ENCODE measurements at places on chromosomes 1 and 21.

- DNase-seq: no peak
These were observed 354.6 kb downstream of the SEC16B start for GRCh38 chr1:177615251-177615650.

- DNase-seq: no peak
These were observed 310.5 kb downstream of the PTGER3 start for GRCh38 chr1:70737125-70737524.

- peak; percentile 54 for DNase-seq
These were observed 21.6 kb downstream of the METTL13 start for GRCh38 chr1:171803045-171803444.

DNA sequence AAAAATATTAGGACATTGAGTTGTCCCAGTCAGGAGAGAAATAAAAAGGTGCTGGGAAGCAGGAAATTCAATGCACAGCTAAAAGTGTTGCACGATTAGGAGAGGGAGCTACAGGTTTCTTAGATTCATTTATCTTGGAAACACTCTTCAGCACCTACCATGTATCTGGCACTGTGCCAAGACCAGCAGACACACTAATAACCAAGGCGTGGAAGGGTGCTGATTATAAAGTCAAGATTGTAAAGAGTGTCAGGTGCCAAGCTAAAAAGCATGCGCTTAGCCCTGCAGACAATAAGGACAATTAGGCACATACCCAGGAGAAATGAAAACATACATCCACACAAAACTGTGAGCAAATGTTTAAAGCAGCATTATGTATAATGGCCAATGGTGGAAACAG lies 129.9 kb downstream of the DSCAM start:
- DNase-seq: no peak

- no peak for DNase-seq
These were observed 14.2 kb downstream of the VPS13D start for GRCh38 chr1:12244078-12244477.

- DNase-seq: peak; percentile 83
These were observed at the start of gene SPAG17 for GRCh38 chr1:118185084-118185832. SPAG17 (minus strand) TSS chr1:118185228; CDS start chr1:118185157, 71 bp downstream.

GRCh38 chr1:23099171-23099536 lies 69.5 kb downstream of the LUZP1 start:
- DNase-seq: no peak

DNA sequence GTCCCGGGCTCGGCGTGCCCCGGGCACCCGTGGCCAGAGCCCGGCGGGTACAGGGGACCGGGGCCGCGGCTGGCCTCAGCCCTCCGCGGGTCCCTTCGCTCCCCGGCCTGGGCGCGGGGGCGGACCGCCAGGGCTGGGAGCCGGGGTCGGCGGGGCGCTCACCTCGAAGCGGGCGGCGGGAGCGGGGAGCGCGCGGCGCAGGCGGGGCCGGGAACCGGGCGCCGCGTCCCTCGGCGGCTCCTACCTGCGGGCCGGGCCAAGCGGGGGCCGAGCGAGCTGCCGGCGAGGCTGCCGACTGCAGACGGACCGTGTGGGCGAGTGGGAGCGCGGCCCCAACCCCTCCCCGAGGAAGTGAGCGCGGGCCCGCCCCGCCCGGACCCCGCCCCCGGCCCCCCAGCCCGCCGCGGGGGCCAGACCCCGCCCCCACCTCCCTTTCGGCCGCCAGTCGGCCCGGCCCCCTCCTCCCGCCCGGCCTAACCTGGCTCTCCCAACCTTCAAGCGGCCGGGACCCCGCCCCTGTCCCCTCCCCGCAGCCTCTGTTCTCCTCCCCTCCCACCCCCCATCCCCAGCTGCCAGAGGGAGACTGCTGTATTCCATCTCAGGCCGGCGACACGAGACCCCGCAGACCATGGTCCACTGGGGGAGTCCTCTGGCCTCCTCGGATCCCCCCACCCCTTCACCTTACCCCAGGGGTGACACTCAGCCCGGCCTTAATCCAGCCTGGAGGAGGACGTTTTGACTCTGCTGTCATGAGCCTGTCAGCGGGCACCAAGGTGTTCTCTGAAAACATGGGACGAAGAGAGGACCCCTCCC lies at the start of gene FHL3:
FHL3 (minus strand) TSS at position 320 of the 813 bp plus-strand sequence. CDS start 6,102 bp downstream, outside the sequence.
- peak; percentile 72 for DNase-seq

- no peak for DNase-seq
These were observed 60.6 kb downstream of the AK4 start for GRCh38 chr1:65208563-65208973.

DNA sequence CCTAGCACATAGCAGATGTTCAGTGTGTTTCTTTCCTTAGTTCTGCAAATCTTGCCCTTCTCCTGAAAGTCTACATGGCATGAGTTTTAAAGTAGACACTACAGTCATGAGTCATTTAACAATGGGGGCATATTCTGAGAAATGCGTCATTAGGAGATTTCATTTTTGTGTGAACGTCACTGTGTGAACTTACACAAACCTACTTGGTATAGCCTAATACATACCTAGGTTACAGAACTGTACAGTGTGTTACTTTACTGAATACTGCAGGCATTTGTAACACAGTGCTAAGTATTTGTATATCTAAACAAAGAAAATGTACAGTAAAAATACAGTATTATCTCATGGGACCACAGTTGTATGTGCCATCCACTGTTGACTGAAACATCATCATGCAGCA lies 10.0 kb downstream of the TTF2 start:
- DNase-seq: peak; percentile 75

- no peak for DNase-seq
These were observed 28.6 kb downstream of the LGR6 start for GRCh38 chr1:202221911-202222909.

DNA sequence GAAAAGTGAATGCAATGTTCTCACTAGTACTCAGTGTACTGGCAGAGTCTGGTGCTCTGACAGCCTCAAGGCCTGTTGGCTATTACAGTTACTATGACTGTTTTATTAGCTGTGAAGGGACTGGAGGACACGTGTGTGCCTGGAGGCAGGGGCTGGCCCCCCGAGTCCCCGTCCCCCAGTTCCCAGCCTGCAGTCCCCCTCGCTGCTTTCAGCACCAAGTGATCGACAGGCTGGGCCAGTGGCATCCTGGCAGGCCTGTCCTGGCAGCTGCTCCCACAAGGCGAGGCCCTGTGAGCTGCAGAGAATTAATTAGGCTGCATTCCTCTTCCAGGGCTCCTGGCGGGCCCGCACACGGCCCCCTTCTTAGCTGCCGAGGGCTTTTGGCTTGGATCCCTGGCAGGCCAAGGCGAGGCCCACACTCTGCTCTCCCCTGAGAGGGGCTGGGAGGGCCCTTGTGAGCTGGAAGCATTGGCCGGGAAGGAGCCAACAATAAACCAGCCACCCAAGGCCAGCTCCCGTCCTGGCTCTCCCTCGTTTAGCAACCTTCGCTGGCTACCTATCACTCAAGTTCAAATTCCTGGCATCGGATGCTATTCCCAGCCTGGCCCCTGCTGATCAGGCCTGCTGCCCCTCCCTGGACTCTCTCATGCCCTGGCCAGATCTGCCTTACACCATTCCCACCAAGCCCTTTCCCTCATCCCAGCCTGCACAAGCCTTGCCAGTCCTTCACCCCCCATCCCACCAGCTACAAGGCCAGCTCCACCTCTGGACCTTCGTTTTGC lies 9.8 kb downstream of the EDN2 start:
- DNase-seq: peak; percentile 43

- no peak for DNase-seq
These were observed 6.1 kb downstream of the NUP210L start for GRCh38 chr1:154148807-154149206.

DNA sequence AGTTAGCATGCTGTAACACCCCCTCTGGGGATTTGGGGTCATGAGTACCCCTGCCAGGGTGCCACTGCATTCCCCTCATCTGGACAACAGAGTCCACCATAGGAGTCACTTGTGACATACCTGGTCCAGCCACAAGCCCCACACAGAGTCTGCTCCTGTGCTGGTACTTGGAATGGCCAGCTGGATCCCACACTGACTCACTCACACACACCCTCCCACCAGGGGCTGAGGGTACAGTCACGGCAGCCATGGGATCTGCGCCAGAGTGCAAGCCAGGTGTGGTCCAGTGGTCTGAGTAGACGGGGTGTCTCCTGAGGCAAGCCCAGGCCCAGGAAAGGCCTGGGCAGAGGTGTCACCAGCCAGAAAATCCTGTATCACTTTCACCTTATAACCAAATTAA lies 67.7 kb downstream of the MRPL39 start:
- no peak for DNase-seq

DNA sequence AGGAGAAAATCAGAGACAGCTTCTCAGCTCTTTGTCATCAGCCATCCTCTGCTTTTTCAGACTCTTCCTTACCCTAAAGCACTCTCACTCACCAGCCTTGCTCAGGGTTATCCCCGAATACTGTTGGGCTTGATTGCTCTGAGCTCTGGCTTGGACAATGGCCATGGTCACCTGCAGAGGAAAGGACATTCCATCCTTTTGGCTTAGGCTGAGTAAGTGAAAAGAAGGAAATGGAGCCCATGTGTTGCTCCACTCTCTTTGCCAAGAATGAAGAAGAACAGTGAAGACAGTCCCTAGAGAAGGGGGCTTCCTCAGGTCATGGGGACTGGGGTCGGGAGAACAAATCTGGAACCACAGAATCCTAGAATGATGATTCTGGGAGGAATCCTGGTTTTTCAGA lies 2.3 kb downstream of the MTMR11 start:
- no peak for DNase-seq

- DNase-seq: peak; percentile 86
These were observed 47.6 kb upstream of the RAP1A start for GRCh38 chr1:111571987-111572386.

DNA sequence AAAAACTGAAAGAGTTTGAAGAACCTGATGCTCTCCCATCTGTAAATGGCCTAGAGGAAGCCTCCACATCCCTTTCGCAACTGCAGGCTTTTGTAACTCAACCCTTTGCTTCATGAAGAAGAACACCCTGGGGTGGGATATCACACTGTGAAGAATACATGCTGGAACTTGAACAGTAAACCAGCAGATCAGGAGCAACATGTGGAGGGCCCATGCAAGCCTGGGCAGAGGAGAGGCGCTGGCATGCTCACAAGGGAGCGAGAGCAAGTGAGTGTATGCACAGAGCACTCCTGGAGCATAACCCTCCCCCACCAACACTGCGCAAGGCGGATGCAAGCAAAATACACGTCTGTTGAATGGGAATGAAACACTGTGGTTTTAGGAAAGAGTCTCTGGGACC lies 24.6 kb upstream of the SPAG17 start:
- DNase-seq: no peak

DNA sequence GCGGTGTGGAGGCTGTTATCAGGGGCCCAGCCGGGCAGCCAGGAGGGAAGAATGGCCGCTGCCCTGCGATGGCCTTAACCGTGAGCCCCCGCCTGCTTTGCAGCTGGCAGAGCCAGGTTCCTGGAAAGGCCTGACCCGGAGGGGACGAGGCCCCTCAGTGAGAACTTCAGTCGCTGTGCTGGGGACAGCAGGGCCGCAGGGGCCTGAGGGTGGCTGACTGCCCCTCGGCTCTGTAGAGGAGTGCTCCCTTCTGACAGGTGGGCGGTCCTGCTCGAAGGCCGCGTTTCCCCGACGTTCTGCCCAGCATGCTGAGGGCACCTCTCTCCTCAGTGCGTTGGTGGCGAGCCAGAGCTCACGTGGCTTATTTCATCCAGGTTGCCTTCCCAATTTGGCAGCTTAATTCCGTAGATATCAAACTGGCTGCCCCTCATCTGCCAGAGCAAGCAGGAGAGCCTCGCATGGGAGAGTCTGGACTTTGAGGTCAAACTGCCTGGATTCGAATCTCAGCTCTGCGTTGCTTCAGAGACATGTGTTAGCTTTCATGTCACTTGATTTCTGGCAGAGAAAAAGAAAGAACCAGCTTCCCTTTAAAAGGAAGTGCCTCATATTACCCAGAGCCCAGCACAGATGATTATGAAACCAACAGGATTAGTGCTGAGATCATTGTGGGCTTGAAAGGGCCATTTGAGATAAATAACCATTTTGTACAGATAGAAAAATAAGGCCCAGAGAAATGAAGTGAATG lies 239.8 kb downstream of the SDCCAG8 start:
- DNase-seq: peak; percentile 37

- DNase-seq: peak; percentile 14
These were observed 1761.9 kb downstream of the PLA2G4A start for GRCh38 chr1:188590641-188591040.

- DNase-seq: no peak
These were observed 105.4 kb upstream of the C1orf174 start for GRCh38 chr1:4005431-4005830.

DNA sequence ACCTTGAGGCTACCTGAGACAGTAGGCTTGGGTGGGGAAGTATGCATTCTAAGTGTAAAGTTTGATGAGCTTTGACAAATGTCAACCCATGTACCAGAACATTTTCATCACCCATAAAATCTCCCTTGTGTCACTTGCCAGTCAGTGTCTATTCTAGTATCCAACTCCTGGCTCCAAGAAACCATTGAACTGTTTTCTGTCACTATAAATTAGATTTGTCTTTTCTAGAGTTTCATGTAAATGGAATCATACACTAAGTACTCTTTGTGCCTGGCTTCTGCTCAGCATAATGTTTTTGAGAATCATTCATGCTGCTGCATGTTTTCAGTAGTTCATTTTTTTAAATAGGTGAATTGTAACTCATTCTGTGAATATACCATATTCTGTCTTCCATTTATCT lies 165.4 kb downstream of the DNM3 start:
- no peak for DNase-seq

DNA sequence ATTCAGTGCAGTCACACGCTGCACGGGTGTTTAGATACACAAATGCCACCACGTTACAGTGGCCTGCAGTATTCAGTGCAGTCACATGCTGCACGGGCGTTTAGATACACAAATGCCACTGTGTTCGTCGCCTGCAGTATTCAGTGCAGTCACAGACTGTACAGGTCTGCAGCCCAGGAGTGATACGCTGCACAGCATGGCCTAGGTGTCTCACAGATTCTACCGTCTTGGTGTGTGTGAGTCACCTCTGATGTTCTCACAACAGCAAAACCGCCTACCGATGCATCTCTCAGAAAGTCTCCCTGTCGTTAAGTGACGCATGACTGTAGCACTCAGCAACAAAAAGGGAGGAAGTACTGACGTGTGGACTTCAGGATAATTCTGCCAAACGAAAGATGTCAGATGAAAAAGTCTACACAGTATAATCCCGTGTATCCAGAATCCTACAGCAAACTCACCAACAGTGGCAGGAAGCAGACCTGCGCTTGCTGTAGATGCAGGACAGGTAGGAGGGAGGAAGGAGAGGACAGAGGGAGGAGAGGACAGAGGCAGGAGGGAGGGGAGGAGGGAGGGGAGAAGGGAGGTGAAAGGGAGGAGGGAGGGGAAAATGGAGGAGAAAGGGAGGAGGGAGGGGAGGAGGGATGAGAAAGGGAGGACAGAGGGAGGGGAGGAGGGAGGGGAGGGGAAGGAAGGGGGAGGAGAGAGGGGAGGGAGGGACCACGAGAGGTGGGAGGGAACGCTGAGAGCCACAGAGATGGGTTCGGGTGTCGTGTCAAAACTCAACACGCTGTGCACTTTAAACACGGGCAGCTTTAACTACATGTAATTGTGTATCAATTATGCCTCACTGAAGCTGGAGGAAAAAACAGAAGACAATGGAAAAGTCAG lies 36.3 kb upstream of the PCBP3 start:
- peak; percentile 36 for DNase-seq

- DNase-seq: no peak
These were observed 13.9 kb upstream of the ADAR start for GRCh38 chr1:154621875-154622274.
